ENCODE measurements at places on chromosomes 4 and X.

- no peak for DNase-seq
Measured at GRCh38 chr4:73776321-73776729, 36.0 kb downstream of the CXCL8 start.

- DNase-seq = no peak
Measured at GRCh38 chr4:42570221-42570620, 86.7 kb downstream of the ATP8A1 start.

GRCh38 chrX:20753076-20753475 is 486.4 kb upstream of the RPS6KA3 start:
- no peak for DNase-seq

- no peak for DNase-seq
Measured at GRCh38 chr4:21885241-21885640, 63.3 kb downstream of the KCNIP4 start.

DNA sequence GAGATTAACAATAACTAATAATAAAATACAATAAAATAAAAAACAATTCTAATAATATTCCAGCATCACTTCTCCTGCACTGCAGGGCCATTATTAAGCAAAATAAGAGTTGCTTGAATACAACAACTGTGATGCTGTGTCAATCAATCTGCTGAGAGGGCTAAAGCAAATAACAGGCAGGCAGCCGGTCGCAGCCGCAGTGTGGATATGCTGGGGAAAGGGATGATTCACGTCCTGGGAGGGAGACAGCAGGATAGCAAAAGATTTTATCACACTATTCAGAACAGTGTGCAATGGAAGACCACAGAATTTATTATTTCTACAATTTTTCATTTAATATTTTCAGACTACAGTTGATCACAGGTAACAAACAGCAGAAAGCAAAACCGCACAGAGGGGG is 76.5 kb upstream of the SMARCAD1 start:
- DNase-seq = no peak

DNA sequence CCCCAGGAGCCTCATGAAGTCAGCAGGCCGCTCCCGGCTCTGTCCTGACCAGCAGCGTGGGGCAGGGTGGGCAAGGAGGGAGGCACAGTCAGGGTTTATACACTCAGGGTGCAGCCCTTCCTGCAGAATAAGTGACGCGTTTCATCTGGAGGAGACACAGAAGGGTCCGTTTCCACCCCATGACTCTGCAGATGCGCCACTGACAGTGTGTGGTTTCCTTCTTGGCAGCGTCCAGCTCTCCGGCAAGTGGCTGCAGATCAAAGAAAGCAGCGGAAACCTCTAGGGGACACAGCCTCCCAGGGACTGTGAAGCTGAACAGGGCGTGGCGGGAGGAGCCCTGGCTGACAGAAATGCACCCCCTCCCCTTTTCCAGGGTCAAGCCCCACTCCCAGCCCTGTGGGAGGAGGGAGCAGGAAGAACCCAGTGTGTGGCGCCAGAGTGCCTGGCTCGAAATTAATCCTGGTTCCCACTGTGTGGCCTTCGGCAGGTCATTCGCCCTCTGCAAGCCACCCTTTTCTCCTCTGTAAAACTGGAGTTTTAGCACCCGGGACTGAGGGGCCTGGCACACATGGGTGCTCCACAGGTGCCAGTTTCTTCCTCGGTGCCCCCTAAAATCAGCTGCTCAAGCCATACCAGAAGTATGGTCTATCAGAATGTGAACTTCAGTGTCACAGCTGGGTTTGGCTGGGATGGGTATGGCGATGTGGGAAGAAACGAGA is 17.3 kb upstream of the TBC1D14 start:
- DNase-seq = no peak

DNA sequence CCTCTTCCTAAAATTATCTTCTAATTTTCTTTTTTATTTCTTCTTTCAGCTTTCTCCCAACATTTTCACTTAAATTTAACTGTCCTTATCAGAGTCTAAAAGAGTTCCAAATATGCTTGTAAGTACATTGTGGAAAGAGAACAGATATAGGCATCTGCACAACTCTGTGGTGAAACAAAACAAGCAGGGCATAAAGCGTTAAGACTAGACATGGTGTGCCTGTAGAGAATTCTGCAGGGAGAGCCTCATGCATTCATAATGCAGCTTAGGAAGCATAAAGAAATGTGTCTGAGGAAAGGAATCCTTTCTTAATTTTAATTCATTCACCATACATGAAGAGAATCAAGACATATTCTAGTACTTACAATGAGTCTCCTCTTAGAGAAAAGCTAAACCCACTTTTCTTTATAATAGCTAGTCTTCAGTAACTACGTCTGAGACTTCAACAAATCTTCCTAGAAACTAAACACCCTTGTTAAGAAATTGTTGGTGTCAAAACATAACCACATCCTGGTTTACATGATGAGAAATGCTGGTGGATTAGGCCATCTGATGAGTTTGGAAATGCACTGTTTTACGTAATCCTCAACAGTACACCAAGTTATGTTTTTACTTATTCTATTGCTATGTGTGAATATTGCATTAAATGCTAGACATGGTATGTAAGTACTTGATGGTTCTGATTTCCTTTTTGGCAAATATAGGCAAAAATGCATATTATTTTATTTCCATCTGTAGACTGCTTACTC is 307.8 kb upstream of the GIMD1 start:
- DNase-seq = no peak

DNA sequence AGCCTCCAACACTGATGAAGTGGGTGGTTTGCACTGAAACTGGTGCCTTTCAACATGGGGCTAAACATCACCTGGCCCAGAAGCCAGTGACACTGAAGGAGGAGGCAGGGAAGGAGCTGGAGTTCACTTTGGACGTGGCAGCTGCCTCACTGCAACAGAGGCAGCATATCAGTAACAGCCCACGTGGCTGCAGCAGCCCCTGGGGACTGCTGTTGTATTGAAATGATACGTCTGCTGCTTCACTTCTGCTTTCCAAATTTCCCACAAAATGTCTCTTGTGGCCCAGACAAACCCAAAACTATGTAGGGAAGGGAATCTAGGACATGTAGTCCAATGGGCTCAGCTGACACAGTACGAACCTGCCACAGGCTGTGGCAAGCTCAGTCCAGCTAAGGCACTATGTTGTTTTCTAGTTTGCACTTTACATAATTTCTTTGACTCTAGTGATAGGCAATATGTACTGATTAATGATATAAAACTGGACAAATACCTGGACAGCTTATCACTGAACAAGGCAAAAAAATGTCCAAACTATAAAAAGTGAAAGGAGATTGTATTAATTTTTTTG is 84.7 kb upstream of the RAPGEF2 start:
- no peak for DNase-seq

- DNase-seq = no peak
Measured at GRCh38 chr4:40842318-40842717, 92.6 kb downstream of the NSUN7 start.

DNA sequence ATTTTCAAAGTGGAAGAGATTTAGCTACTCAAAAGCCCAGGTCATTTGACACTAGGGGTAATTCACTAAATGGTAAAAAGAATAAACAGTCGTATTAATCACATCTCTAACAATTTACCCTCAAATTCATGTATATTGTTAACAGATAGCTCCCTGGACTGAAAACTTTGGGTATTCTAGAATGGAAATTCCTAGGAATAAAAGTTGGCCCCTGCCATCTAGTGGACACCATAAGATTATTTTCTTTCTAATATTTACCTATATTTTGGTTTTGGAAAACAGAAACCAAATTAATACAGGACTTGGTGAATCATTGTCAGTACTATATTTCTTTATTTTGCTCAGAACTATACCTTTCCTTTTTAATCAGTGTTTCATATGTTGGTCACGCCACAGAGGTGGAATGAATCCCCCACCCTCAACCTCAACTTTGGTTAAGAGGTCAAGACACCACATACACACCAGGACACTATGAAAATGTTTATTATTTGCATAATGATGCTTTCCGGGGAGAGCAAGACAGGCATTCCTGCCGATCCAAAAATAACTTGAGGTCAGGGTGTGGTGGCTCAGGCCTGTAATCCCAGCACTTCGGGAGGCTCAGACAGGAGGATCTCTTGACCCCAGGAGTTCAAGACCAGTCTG is 96.2 kb upstream of the APOOL start:
- DNase-seq = no peak

GRCh38 chrX:21699136-21699535 is 41.0 kb upstream of the KLHL34 start:
- DNase-seq = no peak

GRCh38 chrX:108323751-108324150 is 114.5 kb downstream of the COL4A6 start:
- no peak for DNase-seq

GRCh38 chr4:169098532-169098931 is 88.5 kb upstream of the CBR4 start:
- no peak for DNase-seq

DNA sequence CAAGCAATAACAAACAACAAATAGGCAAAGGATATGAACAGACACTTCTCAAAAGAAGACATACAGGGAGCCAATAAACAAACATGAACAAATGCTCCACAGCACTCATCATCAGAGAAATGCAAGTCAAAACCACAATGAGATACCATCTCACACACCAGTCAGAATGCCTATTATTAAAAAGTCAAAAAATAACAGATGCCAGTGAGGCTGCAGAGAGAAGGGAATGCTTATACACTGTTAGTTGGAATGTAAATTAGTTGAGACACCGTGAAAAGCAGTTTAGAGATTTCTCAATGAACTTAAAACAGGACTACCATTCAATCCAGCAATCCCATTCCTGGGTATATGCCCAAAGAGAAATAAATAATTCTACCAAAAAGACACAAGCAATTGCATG is 129.8 kb upstream of the MAGEB2 start:
- no peak for DNase-seq

GRCh38 chr4:168357941-168358340 is 39.4 kb upstream of the DDX60 start:
- no peak for DNase-seq

Measured in stimulated activated CD4-positive, alpha-beta T cell treated with anti-CD3 and anti-CD28 coated beads, Interleukin-1b, Interleukin-23, amount 100 ng/mL, for 1 hour (primary cell).